ENCODE measurements at places on chromosomes 16 and 17. TPM values are rescaled to one million over a fixed set of nuclear protein-coding genes. Genes with fewer than 3 reads are reported as not detected.

The GNGT2 gene
- 15.9 TPM for total RNA-seq

GRCh38 chr17:43917348-43918025, 10.2 kb upstream of the MPP2 start:
- DNase-seq = peak; percentile 59
- H3K4me1 ChIP-seq = peaks cover 20% of the 10 kb centered on the region
- peaks cover 3% of the 10 kb centered on the region for H3K27me3 ChIP-seq
- peak overlapping the region; percentile 87 for H3K27ac ChIP-seq
- H3K36me3 ChIP-seq = no peaks in the 10 kb centered on the region

- no peaks in the 10 kb centered on the region for H3K27me3 ChIP-seq
- no peaks in the 10 kb centered on the region for H3K36me3 ChIP-seq
- H3K4me3 ChIP-seq = no peak overlapping the region
- DNase-seq = no peak
These were observed 23.6 kb downstream of the ZNF469 start for GRCh38 chr16:88406096-88407041.

DNA sequence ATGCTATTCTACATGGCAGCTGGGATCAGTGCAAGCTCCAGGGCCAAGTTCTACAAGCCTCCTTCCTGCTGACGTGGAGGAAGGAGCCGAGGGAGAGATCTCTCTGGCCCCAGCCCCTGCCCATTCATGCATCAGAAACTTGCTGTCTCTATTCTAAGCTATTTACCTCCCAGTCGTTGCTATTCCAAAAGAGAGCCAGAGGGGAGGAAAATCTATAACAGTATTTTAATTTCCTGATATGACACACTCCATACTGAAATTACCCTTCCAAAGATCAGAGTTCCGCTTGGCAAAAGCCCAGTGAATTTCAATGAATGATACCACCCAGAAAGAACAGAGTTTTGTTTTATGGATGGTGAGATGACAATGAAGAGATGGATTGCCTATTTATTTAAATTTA, 133.4 kb downstream of the GRIN2A start:
- no peaks in the 10 kb centered on the region for H3K4me1 ChIP-seq
- H3K4me3 ChIP-seq = no peak overlapping the region
- H3K36me3 ChIP-seq = no peaks in the 10 kb centered on the region
- DNase-seq = no peak
- no peak overlapping the region for H3K27ac ChIP-seq

GRCh38 chr17:57499648-57500049, 243.3 kb downstream of the MSI2 start:
- H3K27me3 ChIP-seq = no peaks in the 10 kb centered on the region
- no peak for DNase-seq
- H3K4me3 ChIP-seq = no peak overlapping the region
- H3K27ac ChIP-seq = no peak overlapping the region
- peaks cover 12% of the 10 kb centered on the region for H3K4me1 ChIP-seq
- no peaks in the 10 kb centered on the region for H3K36me3 ChIP-seq

GRCh38 chr17:81396722-81397313, 1.6 kb downstream of the BAHCC1 start:
- peaks cover 60% of the 10 kb centered on the region for H3K27me3 ChIP-seq
- H3K4me3 ChIP-seq = no peak overlapping the region
- H3K27ac ChIP-seq = peak overlapping the region; percentile 76
- peaks cover 2% of the 10 kb centered on the region for H3K36me3 ChIP-seq
- peak; percentile 19 for DNase-seq

The EFCAB13 gene
- 3.5 TPM for total RNA-seq

DNA sequence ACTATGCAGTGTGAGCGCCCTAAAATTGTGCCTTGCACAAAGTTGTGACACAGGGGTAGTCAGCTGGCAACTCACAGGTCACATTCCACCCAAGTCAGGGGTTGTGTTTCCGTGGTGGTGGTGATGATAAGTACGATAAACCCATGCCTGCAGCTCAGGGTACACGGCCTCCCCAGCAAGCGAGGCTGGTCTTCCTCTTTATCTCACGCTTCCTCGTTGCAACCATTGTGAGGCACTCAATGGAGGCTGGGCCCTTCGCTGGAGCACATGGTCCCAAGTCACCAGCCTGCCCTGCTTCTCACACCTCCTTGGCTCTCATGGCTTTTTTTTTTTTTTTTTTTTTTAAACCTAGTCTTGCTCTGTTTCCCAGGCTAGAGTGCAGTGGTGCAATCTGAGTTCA, 307.5 kb downstream of the CPPED1 start:
- H3K36me3 ChIP-seq = peaks cover 3% of the 10 kb centered on the region
- H3K27ac ChIP-seq = no peak overlapping the region
- peaks cover 8% of the 10 kb centered on the region for H3K4me1 ChIP-seq

DNA sequence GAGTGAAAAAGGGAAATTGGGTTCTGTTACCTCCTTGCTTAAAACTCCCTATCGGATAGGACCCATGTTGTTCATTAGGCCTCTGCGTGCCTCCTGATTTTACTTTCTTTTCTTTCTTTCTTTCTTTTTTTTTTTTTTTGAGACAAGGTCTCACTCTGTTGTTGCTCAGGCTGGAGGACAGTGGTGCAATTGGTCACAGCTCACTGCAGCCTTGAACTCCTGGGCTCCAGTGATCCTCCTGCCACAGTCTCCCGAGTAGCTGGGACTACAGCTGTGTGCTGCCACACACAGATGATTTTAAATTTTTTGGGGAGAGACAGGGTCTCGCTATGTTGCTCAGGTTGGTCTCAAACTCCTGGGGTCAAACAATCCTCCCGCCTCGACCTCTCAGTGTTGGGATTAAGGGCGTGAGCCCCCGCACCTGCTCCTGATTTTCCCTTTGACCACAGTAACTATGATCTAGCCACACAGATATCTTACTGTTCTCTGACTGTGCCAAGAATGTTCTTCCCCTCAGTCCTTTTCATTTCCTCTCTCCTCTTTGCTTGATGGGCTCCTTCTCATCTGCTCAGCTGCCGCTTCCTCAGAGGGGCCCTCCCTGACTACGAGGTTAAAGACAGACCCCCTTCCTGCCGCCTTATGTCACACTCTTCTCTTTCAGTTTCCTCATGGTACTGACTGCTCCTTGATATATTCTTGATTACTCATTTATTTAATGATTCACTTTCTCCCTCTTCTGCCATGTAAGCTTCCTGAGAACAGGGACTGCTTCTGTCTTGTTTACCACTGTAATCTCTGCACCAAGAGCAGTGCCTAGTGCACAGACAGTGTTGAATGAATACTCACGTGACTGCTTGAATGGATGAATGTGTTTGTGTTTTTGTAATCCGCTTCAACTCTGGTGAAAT, 44.3 kb downstream of the LCMT1 start:
- peak overlapping the region; percentile 58 for H3K27ac ChIP-seq
- peaks cover 13% of the 10 kb centered on the region for H3K4me1 ChIP-seq
- no peak overlapping the region for H3K4me3 ChIP-seq
- H3K36me3 ChIP-seq = peaks cover 28% of the 10 kb centered on the region
- DNase-seq = no peak

GRCh38 chr16:30665155-30665829, 7.1 kb downstream of the FBRS start:
- no peak for DNase-seq
- peaks cover 54% of the 10 kb centered on the region for H3K36me3 ChIP-seq
- H3K27me3 ChIP-seq = no peaks in the 10 kb centered on the region
- no peak overlapping the region for H3K4me3 ChIP-seq

- no peaks in the 10 kb centered on the region for H3K36me3 ChIP-seq
- peaks cover 7% of the 10 kb centered on the region for H3K27me3 ChIP-seq
- peaks cover 1% of the 10 kb centered on the region for H3K4me1 ChIP-seq
These were observed 38.8 kb downstream of the BAHCC1 start for GRCh38 chr17:81434072-81434471.

GRCh38 chr16:77758046-77758445, 30.3 kb upstream of the VAT1L start:
- H3K4me1 ChIP-seq = no peaks in the 10 kb centered on the region
- no peak for DNase-seq
- no peak overlapping the region for H3K4me3 ChIP-seq
- no peaks in the 10 kb centered on the region for H3K36me3 ChIP-seq
- no peaks in the 10 kb centered on the region for H3K27me3 ChIP-seq

GRCh38 chr16:75660726-75661302, 13.2 kb downstream of the TERF2IP start:
- DNase-seq = no peak
- no peaks in the 10 kb centered on the region for H3K4me1 ChIP-seq
- H3K27me3 ChIP-seq = no peaks in the 10 kb centered on the region
- H3K27ac ChIP-seq = no peak overlapping the region

The RHBDL1 gene
- total RNA-seq = 1.5 TPM

The CDK3 gene
- 7.1 TPM for total RNA-seq

The SMIM36 gene
- not detected for total RNA-seq

GRCh38 chr16:10297341-10298006, 88.4 kb upstream of the ATF7IP2 start:
- H3K4me1 ChIP-seq = no peaks in the 10 kb centered on the region
- no peak for DNase-seq
- H3K4me3 ChIP-seq = no peak overlapping the region

The PRSS33 gene
- not detected for total RNA-seq

- peaks cover 25% of the 10 kb centered on the region for H3K4me1 ChIP-seq
- H3K4me3 ChIP-seq = no peak overlapping the region
- no peaks in the 10 kb centered on the region for H3K27me3 ChIP-seq
- H3K27ac ChIP-seq = no peak overlapping the region
These were observed 11.2 kb upstream of the CEP20 start for GRCh38 chr16:15899538-15900100.

Measured in activated CD4-positive, alpha-beta T cell treated with anti-CD3 and anti-CD28 coated beads, Interleukin-2, amount 10 ng/mL, durations not matched to agents 7 days and 5 days (primary cell).